ENCODE measurements at places on chromosomes 13 and 19. TPM values are rescaled to one million over a fixed set of nuclear protein-coding genes. Genes with fewer than 3 reads are reported as not detected.

Gene TINCR
- total RNA-seq, result not detected

Gene EDDM13
- not detected for total RNA-seq

Gene LATS2
- 25.3 TPM for total RNA-seq

Gene PSG3
- not detected for total RNA-seq

Gene SKA3
- 4.4 TPM for total RNA-seq

Gene MARCHF2
- 76.9 TPM for total RNA-seq

Gene PALM3
- 0.30 TPM for total RNA-seq

Gene MRI1
- 25.8 TPM for total RNA-seq

Gene FFAR2
- total RNA-seq, result not detected

Gene RELB
- total RNA-seq, result 19.2 TPM

Gene EHD2
- total RNA-seq, result 93.2 TPM

Gene CLDN10
- not detected for total RNA-seq

Gene CLEC17A
- not detected for total RNA-seq

Gene GRIK5
- under 0.01 TPM for total RNA-seq

Gene CFAP97D2
- total RNA-seq, result not detected

Gene ZNF563
- total RNA-seq, result 5.6 TPM

Gene UBE2L5
- total RNA-seq, result 0.09 TPM

Gene TEKTIP1
- total RNA-seq, result not detected

Gene KLF1
- not detected for total RNA-seq

Gene ZGLP1
- total RNA-seq, result 0.59 TPM

Gene S1PR4
- not detected for total RNA-seq

Gene ZNF154
- total RNA-seq, result 4.9 TPM

Gene CSNK1G2
- total RNA-seq, result 57.9 TPM

Gene GRIN2D
- total RNA-seq, result 1.5 TPM

Gene ZNF507
- 12.5 TPM for total RNA-seq

Gene ETV2
- total RNA-seq, result 0.30 TPM

Gene PNMA8A
- 16.3 TPM for total RNA-seq

Gene MEIS3
- 46.6 TPM for total RNA-seq

Gene CGB2
- total RNA-seq, result not detected

Gene ZNF382
- 8.6 TPM for total RNA-seq

Gene NANOS3
- total RNA-seq, result not detected

Gene IGSF23
- total RNA-seq, result not detected

Gene B3GNT3
- total RNA-seq, result not detected

Gene OR7C1
- not detected for total RNA-seq

Gene PABPC3
- 0.32 TPM for total RNA-seq

Gene OLFM4
- total RNA-seq, result not detected

Gene SYCN
- not detected for total RNA-seq

Gene SRRM5
- total RNA-seq, result 0.05 TPM

Gene ZNF442
- 3.9 TPM for total RNA-seq

Gene LHB
- not detected for total RNA-seq

Gene ZNF600
- 3.0 TPM for total RNA-seq

Gene ZNF570
- total RNA-seq, result 11.0 TPM

Gene RASAL3
- total RNA-seq, result under 0.01 TPM

Gene RFPL4A
- not detected for total RNA-seq

Gene VSTM2B
- not detected for total RNA-seq

Gene IER2
- 14.6 TPM for total RNA-seq
